ENCODE measurements at places on chromosomes 2 and 18.

GRCh38 chr2:74849228-74849892 lies 15.4 kb downstream of the HK2 start:
- no peak for DNase-seq

GRCh38 chr18:55811925-55812324 lies 223.9 kb upstream of the TCF4 start:
- DNase-seq: no peak

DNA sequence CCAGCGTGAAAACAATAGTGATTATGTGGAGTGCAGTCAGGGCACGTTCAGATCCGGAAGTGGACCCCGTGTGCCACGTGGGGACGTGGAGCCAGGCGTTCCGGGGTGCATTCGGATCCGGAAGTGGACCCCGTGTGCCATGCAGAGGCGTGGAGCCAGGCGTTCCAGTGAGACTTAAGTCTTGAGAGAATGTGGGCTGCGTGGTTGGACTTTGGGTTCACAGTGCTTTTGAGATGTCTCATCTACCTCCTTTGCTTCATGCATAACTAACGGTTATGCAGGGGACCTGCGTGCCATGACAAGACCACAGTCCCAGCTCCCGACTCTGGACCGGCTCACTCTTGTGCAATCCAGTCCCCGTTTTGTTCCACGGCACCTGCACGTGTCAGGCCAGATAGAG lies 28.8 kb downstream of the CTDP1 start:
- DNase-seq: no peak

GRCh38 chr2:65388051-65388531 lies 44.3 kb downstream of the SPRED2 start:
- DNase-seq: no peak

DNA sequence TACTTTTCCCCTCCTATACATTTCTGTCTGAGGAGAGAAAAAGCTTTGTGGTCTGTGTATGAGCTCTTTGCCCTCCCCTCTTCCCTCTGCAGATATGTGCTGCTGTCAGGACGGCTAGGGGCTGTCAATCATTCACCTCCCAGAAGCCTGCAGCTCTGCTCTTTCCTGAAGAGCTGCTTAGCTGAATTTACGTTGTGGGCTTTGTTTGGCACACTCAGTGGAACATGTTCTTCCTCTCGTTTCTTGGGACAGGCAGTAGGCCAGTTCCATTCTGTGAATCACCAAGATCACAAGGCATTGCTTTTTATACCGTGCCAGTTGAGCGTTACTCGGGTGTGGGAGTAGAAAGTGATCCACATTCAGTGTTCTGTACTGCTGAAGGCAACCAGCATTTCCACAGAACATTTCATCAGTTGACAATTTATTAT lies 136.7 kb downstream of the LAMA3 start:
- no peak for DNase-seq

DNA sequence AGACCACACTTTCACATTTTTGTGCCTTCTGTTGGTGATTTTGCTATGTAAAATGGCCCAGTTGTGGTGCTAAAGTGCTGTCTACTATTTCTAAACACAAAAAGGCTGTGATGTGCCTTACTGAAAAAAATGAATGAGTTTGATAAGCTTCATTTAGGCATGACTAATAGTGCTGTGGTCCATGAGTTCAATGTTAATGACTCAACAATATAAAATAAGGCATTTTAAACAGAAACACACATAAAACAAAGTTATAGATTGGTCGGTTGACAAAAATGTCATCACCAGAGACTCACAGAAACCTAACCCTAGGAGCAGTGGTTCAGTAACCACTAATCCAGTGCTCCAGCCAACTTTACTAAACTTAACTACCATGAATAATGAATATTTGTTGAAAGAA lies 160.0 kb downstream of the DNAH6 start:
- no peak for DNase-seq

- DNase-seq: no peak
Observed at GRCh38 chr2:234621120-234621519, 124.2 kb upstream of the ARL4C start.

DNA sequence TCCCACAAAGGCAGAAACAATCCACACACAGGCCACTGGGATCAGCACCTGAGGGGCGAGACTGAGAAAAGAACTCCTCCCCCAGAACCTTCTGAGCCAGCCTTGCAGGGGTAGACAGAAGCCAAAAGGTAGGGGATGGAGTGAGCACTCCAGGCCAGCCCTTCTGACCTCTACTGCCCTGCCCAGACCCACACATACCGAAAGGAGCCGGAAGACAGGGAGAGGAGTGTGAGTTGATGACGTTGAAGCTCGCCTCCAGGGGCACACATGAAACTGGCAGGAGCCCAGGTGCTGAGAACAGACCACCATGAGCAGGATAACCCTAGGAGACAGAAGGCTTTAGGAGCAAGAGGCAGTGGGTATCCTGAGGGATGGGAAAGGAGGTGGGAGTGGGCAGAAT lies 1.8 kb downstream of the SLC23A3 start:
- DNase-seq: no peak

GRCh38 chr2:127361929-127362885 lies 25.6 kb downstream of the MAP3K2 start:
- no peak for DNase-seq

Measured in KG1 (cell line).